ENCODE measurements at places on chromosomes 4 and X. TPM values are rescaled to one million over a fixed set of nuclear protein-coding genes. Genes with fewer than 3 reads are reported as not detected.
A peak's percentile ranks its signal among the peaks of the same experiment; 100 is the strongest.

GRCh38 chrX:129661369-129661768 is 6.6 kb upstream of the APLN start:
- no peak for DNase-seq

DNA sequence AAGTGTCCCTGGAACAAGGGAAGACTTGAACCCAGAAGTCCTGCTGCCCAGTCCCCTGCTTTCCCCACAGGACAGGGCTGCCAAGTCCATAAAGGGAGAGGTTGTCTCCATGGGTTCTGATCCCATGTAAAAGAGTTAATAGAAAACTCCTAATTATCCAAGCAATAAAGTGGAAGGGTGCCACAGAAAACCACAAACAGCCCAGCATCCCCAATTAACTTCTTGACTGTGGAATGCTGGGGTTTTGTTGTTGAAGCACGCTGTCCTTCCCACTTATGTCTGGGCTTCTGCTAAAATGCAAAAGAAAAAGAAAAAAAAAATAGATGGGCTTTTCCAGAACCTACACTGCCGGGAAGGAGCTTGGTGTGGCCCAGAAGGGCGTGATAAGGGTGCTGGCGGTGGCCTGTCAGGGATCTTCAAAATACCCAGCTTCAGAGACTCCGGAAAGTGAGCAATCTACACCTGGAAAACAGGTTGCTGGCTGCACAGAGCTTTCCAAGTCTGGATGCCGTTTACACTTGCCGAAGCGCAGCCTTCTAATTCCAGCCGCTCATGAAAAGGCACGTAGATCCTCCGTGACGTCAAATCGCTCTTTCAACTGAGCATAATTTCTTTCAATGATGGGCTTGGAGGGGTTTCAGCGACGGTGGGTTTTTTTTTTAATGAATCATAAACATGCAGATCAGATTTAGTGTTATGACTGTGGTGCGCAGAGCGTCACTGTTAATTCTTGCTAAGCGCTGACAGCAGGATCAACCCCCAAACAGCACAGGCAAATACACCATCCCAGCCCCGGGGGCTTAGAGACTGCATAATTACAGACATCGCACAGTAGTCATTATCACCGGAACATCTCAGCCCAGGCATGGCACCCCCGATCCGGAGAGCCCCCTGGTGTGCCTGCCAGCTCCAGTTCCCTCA is 197.6 kb downstream of the BCOR start:
- peak; percentile 64 for DNase-seq

DNA sequence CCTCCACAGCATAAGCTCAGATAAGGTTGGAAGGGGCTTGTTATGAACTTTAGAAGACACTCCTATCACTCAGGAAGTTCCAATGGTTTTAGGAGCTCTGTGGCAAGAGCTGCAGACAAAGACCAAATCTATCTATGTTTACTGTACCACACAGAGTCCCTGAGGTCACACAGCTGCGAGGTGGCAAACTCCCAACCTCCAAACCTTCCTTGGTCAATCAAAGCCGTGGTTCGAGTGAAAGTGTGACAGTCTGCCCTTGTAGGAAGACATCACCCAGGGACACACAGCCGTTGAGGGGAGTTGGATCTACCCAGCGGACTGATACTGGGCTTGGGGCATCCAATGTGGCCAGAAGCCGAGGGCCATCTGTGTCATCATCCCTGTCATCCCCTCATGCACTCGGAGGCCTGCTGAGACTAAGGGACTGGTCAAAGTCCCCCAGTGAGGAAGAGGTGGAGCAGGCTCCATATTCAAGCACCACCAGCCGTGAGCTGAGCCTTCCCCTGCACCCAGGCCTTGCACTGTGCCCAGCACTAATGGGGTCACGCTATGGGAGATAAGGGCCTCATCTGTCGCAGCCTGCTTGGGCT is 26.8 kb downstream of the MAN2B2 start:
- DNase-seq, result no peak

DNA sequence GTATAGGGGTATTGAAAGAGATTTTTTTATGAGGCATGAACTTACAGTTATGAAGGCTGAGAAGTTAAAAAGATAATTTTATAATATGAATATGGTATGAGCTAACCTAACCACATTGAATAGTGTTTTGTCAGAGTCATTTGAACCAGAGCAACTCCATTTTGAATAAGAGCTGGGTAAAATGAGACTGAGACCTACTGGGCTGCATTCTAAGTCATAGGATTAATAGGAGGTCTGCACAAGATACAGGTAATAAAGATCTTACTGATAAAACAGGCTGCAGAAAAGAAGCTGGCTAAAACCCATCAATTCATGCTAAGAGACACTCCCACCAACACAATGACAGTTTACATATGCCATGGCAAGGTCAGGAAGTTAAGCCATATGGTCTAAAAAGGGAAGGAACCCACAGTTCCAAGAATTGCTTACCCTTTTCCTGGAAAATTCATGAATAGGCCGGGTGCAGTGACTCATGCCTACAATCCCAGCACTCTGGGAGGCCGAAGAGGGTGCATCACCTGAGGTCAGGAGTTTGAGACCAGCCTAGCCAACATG is 209.2 kb downstream of the TECRL start:
- no peak for DNase-seq

The MAGEB1 gene
- total RNA-seq, result not detected

The USO1 gene
- 65.4 TPM for total RNA-seq

GRCh38 chrX:57930051-57930450 is 19.8 kb upstream of the ZXDA start:
- no peak for DNase-seq

The GLOD5 gene
- total RNA-seq, result not detected

DNA sequence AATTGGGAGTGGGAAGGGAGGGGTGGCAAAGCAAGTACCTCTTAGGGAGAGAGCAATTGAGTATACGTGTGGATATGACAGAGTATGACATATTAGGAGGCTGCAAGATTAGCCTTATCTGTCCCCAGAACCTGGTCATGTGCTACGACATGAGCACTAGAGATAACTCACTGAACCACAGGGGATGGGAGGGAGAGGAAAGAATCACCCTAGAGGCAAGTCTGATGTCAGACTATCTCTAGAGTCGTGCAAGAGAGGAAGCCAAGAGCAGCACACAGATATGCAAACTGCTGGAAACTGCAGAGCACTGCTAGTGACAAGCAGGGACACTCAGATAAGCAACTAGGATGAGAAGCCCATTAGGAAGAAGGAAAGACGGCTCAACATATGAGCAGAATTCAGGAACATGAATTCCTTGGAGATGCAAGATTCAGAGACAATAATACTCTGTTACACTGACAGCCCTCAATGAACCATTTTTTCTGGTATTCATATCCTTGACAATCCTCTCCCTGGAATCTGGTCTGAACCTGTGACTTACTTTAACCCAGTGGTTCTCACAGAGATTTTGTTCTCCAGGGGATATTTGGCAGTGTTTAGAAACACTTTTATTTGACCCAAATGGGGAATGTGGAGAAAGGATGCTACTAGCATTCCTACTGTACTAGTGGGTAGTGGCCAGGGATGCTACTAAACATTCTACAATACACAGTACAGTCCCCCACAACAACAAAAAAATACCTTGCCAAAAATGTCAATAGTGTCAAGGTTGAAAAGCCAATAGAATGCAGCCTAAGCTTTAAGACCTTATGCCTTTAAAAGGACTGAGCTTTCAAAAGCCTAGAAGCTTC is 84.0 kb upstream of the BMP2K start:
- no peak for DNase-seq

DNA sequence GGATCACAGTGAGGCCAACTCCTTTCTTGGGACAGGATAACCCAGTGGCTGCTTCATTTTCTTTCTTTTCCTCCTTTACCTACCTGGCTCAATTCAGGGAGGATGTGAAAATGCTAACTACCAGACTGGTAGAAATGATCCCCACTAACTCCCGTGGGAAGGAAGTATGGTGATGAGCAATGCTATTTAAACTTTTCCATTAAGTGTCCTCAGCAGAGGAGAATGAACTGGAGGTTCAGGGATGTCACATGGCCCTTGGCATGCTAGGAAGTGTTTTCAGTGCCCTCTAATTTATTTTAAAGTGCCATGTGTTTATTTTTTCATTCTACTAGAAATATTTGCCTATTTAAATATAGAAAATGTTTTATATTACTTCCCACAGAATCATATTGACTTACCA is 363.9 kb downstream of the PPP3CA start:
- DNase-seq, result no peak

The GAGE12J gene
- total RNA-seq, result not detected

The REST gene
- total RNA-seq, result 35.4 TPM

GRCh38 chrX:2693113-2694002 is 2.3 kb downstream of the CD99 start:
- no peak for DNase-seq

- no peak for DNase-seq
These were observed 48.5 kb downstream of the TLL1 start for GRCh38 chr4:165921546-165921945.

- DNase-seq, result no peak
These were observed 328.2 kb downstream of the DTHD1 start for GRCh38 chr4:36609661-36610060.

GRCh38 chrX:113551919-113552318 is 711.3 kb upstream of the AMOT start:
- DNase-seq, result no peak

The CDKL2 gene
- 1.7 TPM for total RNA-seq

- no peak for DNase-seq
These were observed 1.0 kb downstream of the SLITRK4 start for GRCh38 chrX:143634663-143635455.

GRCh38 chr4:123423819-123424218 is 27.2 kb downstream of the SPRY1 start:
- DNase-seq, result no peak

The CXorf49 gene
- total RNA-seq, result not detected

- no peak for DNase-seq
These were observed 125.3 kb upstream of the LNX1 start for GRCh38 chr4:53716471-53717063.

- DNase-seq, result peak; percentile 13
These were observed 773 bp downstream of the SNCA start for GRCh38 chr4:89836031-89836745.

- DNase-seq, result no peak
These were observed 209.5 kb upstream of the PACRGL start for GRCh38 chr4:20490734-20491133.

DNA sequence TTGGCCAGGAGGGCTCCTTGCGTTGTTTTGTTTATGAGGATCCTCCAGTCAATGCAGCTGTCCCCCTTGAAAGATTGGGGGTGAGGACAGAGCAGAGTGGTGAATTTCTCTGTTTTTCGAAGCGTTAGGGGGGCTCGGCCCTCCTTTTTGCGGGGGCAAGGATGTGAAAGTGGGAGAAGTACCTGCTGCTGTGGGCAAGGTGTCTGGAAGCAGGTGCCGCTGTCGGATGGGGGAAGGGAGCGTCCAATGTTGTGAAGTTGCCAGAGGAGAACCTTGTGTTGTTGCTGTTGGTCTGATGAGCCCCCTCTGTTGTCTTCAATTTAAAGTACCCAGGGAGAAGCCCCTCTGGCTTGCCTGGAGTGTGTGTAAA is 613 bp downstream of the GLRB start:
- DNase-seq, result peak; percentile 9

The ZCCHC18 gene
- total RNA-seq, result 0.14 TPM

All from foreskin keratinocyte (primary cell).